ENCODE measurements at places on chromosomes 13 and 19.

DNA sequence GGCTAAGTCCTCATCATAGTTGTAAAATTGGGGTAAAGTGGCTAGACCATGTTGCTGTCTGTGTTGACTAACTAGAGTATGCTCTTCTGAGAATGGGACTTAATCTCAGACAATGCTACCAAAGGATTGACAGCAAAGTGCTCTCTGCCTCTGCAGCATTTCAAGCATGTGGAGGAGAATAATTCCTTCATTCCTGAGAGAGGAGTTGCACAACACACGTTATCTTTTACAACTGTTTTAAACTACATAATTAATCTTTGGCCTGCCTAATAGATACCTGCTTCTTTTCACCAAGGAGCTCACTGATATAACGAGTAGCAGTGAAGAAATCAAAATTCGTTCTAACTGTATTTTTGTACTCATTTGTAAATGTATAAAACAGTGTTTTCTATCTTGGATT lies 2172.2 kb downstream of the PCDH9 start:
- DNase-seq, result no peak

DNA sequence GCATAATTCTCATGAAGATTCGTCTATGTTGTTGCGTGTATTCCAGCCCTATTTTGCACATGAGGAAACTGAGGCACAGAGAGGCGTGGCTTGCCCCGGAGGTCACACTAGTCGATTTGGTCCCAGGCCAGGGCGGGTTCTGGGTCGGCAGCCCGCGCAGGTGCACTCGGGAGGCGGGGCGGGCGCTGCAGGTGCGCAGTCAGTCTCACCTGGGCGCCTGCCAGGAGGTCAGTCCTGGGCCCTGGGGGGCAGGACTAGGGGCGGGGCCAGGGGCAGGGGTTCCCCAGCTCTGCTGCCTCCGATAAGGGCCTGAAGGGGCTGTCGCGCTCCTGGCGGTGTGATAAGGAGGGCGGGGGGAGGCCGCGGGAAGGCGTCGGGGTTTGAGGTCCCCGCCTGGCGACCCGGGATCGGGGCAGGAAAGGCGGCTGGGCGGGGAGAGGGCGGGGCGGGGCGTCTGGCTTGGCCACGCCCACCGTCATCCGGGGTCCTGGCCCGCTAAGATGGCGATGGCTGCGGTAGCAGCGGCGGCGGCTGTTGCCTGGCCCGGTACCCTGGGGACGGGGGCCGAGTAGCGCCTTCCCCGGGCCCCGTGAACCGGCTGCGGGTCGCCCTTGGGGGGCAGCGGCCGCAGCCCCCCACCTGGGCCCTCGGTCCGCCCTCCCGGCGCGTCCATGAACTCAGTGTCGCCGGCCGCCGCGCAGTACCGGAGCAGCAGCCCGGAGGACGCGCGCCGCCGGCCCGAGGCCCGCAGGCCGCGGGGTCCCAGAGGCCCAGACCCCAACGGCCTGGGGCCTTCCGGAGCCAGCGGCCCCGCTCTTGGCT lies at the start of gene ATG4D:
Gene ATG4D (plus strand): TSS at position 485 of the 822 bp plus-strand sequence. CDS start 187 bp downstream, at position 672.
- no peak for DNase-seq

- no peak for DNase-seq
Measured at GRCh38 chr19:6108721-6109633, 1.3 kb downstream of the RFX2 start.

DNA sequence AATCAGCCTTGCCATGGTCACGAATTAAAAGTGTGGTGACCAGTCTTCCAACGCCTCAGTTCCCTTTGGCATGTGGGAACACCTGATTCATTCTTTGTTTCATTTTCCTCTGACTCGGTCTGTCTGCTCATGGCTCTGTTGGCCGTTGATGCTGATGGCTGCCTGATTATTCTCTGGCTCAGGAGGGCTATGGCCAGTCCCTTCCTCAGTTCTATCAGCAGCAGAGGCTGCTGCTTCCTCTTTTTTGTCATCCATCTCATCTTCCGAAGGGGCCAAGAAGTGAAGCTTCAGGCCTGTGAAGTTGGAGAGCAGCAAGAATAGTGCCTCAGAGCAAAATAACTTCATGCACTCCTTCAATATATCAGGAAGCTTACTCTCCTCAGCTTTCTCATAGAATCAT lies 9.5 kb upstream of the MLNR start:
- no peak for DNase-seq

DNA sequence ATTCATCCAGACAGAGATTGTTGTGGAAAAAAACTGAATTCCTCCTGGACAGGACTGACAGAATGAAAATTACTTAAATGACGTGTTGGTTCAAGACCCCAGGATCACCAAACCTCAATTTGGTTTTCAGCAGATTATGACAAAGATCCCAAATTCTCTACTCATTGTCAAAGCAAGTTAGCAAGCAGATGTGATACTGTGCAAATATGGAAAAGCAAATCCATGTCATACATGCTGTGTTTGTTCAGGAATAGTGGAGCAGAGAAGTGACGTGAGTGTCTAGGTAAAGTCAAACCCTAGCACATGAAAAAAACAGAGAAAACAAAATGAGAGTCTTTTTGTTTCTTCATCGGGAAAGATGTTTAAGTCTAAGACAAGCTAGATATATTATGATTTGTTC lies 169.2 kb upstream of the NBEA start:
- DNase-seq, result no peak

DNA sequence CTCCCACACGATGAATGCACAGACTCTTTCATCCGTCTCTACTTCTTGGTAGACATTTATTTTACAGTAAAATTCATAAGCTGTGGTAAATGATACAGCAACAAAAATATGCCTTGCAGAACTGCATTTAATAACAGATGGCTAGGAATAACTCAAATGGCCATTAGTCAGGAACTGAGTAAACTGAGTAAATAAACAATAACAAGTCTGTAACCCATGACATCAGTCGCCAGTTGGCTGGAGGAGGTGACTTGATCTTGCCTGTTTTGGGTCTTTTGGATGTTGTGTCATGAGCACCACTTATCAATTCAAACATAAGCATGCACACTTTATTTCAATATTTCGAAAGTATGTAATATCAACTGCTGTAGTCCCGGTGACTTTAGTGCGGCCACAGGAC lies 632.6 kb upstream of the ARGLU1 start:
- no peak for DNase-seq

- DNase-seq, result peak; percentile 22
Measured at GRCh38 chr19:45164577-45165335, 4.0 kb upstream of the NKPD1 start.

GRCh38 chr13:53124623-53125022 lies 96.0 kb downstream of the OLFM4 start:
- no peak for DNase-seq

DNA sequence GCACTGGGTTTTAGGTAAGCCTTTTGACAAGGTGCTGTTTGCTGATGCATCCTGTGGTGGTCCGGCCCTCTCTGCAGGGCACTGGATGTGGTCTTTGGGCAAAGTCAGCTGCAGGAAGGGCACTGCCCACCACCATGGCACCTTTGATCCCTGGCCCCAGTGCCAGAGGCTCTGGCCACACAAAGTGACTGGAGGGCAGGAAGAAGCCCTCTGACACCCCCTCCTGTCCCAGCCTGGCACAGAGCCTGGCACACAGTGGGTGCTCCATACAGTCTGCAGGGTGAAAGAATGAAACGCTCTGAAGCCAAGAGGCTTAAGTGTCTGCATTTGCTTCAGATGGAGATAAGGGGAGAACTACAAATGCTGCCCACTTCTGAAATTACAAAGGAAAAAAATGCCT lies 47.6 kb upstream of the CNMD start:
- DNase-seq, result no peak

DNA sequence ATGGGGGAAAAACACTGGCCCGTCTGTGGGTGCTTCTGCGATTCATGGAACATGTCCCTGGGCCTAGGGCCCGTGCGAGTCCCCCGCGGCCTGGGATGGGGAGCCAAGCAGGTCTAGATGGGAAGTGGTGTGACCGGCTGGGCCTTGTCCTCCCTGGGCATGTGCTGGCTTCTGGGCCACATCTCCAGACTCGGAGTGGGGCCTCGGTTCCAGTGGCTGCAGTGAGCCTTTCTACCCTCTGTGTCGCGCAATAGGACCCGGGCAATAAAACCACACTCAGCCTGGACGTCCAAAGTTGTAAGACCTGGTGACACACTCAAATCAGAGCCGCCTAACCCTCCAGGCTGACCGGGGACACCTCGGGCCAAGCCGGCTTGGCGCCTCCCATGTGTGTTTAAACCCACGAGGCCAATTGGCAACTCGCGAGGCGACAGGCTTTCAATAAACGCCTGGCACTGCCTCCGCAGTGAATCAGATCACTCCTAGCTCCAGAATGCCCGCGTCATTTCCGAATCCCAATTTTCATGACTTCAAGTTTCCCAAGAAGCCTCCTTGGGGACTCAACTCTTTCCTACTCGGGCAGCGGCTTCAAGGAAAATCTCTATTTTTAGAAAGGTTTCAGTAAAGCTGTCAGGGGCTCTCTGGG lies 57.3 kb downstream of the KLF2 start:
- no peak for DNase-seq

DNA sequence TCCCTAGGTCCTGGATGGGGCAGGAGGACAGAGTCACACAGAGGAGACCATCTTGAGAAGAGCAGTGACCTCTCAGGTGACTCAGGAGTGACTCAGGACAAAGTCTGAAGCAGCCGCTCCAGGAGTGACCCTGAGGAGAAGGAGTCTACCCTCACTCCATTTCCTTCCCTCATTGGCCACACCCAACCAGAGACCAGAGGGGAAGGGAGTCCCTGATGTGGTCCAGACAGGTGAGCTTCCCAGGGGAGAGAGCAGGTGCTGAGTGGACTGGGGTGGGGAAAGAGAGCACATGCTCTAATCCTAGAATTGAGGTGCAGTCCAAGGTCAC lies 75.5 kb upstream of the MEDAG start:
- no peak for DNase-seq

DNA sequence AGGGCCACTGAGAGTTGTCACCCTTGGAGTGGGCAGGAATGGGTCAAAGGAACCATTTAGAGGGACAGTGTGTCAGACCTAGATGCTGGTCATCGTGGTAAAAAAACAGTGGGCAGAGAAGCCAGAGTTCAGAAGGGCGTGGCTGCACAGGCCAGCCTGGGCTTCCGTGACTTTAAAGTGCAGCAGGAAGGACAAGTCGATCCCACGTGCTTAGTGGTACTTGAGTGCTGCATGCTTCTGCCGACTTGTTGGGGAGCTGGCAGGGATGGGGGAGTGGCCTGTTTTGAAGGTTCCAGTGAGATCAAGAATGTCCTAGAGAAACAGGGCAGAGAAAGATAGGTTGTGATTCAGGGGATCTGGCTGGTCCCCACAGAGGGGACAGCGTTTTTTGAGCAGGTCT lies 17.0 kb downstream of the LYL1 start:
- no peak for DNase-seq

DNA sequence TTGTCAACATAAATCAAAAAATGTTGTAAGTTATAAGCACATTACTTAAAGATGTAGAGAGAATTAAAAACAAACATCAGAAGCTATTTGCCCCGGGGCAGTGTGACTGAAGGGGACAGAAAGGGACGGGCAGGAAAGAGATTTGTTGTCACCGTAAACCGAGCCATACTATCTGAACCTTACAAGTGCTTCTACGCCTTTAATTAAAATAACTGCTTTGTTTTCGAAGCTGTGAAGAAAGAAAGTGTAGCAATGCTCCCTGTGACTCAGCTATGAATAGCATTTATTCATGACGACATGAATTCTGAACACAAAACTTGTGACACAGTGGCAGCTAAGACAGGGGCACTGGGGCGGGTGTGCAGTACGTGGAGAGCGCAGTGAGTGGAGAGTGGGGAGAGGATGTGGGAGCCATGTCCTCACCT lies 30.0 kb downstream of the ZNF787 start:
- DNase-seq, result no peak

- DNase-seq, result no peak
Measured at GRCh38 chr19:2653710-2654707, 48.5 kb downstream of the GNG7 start.

DNA sequence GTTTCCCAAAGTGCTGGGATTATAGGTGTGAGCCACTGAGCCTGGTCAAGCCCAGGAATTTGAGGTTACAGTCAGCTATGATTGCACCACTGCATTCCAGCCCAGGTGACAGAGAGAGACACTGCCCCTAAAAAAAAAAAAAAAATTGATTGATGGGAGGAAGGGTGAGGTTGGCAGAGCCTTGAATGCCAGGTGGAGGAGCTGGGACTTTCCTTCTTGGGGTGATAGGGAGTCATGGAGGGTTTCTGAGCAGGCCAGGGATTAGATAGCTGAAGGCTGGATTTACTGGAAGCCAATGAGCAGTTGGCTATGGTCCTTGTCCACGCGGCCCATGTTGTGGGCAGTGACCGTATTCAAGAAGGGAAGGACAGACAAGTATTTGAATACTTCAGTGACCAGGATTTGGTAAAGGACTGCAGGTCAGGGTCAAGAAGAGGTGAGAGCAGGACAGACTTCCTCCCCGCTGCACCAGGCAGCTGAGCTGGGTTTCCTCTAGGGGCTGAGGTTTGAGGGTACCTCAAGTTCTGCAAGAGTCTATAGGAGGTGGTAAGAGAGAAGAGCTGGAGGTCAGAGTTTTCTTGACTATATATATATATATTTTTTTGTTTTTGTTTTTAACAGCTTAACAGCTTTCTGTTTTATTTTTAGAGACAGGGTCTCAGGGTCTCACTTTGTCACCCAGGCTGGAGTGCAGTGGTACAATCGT lies 6.9 kb upstream of the ICAM4 start:
- DNase-seq, result no peak

GRCh38 chr19:40530091-40530901 lies 46.4 kb upstream of the SHKBP1 start:
- no peak for DNase-seq

GRCh38 chr13:32135056-32135390 lies 103.4 kb downstream of the FRY start:
- DNase-seq, result no peak

DNA sequence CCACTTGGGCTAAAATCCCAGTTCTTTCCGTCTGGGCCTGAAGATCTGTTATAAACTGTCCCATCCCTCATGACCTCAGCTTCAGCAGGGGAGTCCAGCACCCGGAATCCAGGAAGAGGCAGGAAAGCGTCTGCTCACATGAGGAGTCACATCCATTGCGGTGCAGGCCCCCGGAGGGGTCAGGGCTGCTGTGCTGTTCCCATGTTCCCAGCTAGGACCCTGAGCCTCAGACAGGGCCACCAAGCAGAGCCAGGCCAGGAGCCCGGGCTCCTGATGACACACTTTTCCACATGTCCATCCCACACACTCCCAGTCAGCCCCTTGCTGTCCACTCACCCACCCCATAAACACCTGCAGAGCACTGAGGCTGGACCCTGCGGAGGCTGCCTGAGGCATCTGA lies 45.3 kb upstream of the VSTM2B start:
- no peak for DNase-seq

GRCh38 chr19:12952488-12953137 lies 4.4 kb downstream of the GADD45GIP1 start:
- peak; percentile 27 for DNase-seq

- DNase-seq, result no peak
Measured at GRCh38 chr19:7292950-7293761, 1.1 kb downstream of the INSR start.

- no peak for DNase-seq
Measured at GRCh38 chr19:32388393-32388855, 17.1 kb upstream of the DPY19L3 start.

Data from non-pigmented ciliary epithelial cell (primary cell).